ENCODE measurements at places on chromosomes 2 and 18. TPM values are rescaled to one million over a fixed set of nuclear protein-coding genes. Genes with fewer than 3 reads are reported as not detected.

The ACADL gene
- 17.5 TPM for total RNA-seq

The UGT1A10 gene
- 0.45 TPM for total RNA-seq

- no peak overlapping the region for H3K4me3 ChIP-seq
- H3K4me1 ChIP-seq = no peaks in the 10 kb centered on the region
- H3K27ac ChIP-seq = no peak overlapping the region
- no peak for DNase-seq
These were observed 182.2 kb downstream of the TTC32 start for GRCh38 chr2:19719540-19719939.

DNA sequence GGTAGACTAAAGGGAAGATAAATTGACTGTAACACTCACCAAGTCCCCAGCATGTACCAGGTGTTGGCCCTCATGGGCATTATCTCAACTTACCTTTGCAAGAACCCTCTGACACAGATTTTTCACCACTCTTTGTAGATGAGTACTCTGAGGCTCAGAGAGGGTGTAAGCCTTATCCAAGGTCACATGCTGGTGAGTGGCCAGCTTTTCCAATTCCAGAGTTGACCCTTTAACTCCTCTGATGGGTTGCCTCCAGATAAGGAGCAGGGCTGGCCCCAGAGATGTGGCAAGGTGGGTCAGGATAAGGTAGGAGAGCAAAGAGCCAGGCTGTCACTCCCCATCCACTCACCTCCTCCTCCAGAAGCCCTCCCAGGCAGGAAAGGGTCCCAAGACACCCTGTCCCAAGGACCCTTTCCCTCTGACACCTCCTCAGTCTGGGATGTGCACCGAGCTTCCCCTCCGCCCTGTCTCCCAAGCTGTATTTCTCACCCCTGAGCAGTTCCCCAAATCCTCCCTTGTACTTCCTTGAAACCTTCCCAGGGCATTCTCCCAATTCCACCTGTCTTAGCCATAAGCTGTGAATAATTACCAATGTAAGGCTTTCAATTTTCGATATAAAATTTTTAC, 165.9 kb downstream of the ZFP36L2 start:
- H3K27ac ChIP-seq = no peak overlapping the region
- no peak overlapping the region for H3K4me3 ChIP-seq
- peaks cover 24% of the 10 kb centered on the region for H3K4me1 ChIP-seq
- no peaks in the 10 kb centered on the region for H3K36me3 ChIP-seq
- no peaks in the 10 kb centered on the region for H3K27me3 ChIP-seq

- H3K4me1 ChIP-seq = no peaks in the 10 kb centered on the region
- peak overlapping the region; percentile 65 for H3K27ac ChIP-seq
- no peak overlapping the region for H3K4me3 ChIP-seq
- no peaks in the 10 kb centered on the region for H3K36me3 ChIP-seq
These were observed 180.1 kb upstream of the OSR1 start for GRCh38 chr2:19538411-19538963.

The PIKFYVE gene
- 32.6 TPM for total RNA-seq
